ENCODE measurements at places on chromosomes 16 and 17.

- peak; percentile 69 for DNase-seq
Observed at GRCh38 chr16:73289232-73289631, 241.3 kb upstream of the ZFHX3 start.

- no peak for DNase-seq
Observed at GRCh38 chr17:6480303-6480675, 36.0 kb downstream of the PIMREG start.

DNA sequence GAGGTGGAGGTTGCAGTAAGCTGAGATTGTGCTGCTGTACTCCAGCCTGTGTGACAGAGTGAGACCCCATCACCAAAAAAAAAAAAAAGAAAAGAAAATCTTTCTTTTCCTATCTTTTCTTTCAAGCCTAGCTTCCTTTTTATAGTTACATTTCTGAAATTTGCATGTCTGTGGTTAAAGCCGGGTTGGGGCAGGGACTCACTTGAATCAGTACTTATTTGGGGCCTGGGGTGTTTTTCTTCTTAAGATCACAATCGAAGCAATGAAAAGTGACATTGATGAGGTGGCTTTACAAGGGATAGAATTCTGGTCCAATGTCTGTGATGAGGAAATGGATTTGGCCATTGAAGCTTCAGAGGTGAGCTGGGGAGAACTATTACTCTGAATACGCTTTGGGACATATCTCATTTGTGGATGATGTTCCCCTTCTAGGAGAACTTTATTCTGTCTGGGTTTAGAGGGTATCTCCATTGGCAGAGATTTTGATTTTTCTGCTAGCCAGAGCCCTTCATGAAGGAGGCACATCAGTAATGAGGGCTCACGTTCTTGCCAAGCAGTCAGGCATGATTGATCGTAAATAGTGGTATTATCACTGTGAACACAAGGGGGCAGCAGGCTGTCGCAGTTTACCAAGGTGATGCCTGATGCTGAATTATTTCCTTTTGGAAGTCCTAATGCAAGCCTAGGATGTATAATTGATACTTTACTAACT lies 14.3 kb downstream of the KPNB1 start:
- no peak for DNase-seq

DNA sequence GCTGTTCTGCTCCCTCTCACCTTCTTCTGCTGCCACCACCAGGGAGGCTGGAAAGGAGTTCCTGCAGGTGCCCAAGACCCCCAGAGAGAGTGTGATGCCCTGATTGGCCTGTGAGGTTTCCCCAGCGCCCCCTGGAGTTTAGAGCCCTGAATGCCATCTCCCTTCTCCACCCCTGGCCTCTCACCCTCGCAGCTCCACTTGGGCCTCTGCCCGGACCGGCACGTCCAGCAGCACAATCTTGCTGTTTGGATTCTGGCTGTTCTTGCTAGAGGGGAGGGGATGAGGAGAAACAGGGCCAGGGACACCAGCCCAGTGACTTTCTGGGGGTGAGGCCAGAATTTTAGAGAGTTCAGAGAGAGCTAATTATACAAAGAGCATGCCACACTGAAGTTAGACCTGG lies 12.5 kb upstream of the FAM171A2 start:
- DNase-seq = no peak

GRCh38 chr17:18977646-18978045 lies 25.7 kb downstream of the SLC5A10 start:
- DNase-seq = no peak

DNA sequence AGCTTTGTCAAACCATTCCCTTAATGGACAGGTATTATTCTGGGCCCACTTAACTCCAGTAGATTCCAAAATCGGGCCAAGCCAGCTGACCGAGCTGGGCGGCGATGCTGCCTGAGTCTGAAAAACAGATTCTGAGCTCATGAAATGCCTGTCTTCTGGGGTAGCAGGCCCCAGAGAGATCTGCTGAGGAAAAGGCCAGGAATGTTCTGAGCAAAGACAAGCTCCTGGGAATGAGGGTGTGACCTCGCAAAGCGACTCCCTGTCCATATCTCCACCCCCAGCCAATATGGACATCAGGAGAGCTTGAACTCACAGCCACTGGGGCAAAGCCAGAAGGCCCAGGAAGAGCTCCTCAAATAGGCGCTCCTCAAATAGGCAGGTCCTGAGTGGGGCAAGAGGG lies 23.7 kb downstream of the ZNF423 start:
- no peak for DNase-seq

DNA sequence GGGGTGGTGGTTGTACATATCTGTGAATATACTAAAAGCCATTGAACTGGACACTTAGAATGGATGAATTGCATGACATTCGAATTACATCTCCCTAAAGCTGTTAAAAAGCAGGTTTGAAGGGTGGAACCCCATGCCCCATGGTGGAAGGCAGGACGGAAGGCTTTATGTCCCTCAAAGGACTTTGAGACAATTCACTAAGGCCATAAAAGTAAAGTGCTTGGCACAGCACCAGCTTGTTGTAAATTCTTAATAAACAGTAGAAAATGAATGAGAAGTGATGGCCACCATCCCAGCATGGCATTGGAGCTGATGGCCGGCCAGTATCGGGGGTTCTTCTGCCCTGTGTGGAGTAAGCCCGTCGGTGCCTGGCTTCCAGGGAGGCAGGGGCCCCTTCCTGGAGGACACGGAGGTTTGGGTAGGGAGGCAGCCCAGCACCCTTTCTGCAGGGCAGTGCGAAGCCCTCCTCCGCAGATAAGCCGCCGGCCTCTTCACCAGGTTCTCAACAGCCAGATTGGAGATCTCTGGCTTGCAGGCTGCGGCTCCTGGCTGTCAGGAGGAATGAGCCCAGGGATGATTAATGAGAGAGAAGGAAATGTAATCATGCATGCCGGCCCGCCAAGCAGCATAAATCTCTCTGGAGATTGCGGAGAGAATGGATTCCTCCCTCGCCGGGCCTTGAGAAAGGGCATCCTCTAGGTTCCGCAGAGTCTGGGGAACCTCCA lies 346.9 kb downstream of the FOXL1 start:
- DNase-seq = no peak

DNA sequence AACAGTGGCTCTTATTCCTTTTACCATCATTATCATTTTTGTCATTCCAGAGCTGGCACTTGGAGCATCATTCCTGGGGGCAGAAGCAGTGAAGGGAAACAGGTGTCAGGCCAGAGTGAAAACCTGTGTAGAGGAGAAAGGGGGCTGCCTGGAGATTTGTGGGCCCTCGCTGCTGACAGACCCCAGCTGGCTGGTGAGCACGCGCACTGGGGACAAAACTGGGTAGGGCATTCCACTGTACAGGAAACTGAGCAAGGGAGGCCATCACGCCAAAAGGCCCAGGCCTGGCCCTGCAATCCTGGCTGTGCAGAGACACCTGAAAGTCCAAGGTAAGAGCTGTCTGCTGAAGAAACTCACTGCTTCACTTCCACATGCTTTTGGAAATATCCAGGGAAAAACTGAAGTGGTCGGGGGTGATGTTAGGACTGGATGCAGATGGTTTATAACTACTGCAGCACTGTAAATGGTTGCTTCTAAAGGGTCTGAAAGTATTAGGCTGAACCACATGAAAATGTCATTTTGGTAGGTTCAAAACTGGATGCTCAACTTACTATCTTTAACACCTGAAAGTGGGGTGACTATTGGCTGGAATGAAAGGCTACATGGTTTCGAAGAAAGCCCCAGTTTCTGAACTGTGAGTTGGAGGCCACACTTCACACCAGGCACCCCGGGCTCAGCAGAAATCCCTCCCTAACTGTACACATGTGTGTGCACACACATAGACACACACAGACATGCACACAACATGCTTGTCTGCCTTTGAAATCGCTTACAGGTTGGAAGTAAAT lies 225.0 kb downstream of the C16orf78 start:
- peak; percentile 85 for DNase-seq

DNA sequence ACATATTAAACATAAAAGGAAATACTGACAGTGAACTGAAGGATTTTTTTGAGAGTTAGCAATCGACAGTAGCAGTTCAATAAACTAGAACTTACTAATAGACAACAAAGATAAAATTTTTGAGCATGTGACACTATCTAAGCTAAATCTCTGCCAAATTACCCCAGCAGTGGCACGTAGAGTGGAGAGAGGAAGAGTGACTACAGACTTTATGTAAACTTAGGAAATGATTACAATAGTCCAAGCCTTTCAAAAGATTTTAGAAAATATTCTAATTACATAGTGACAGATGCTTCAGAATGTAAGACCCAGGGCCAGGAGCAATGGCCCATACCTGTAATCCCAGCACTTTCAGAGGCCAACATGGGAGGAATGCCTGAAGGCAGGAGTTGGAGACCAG lies 52.4 kb downstream of the CFDP1 start:
- DNase-seq = no peak

Measured in GM12864 (cell line).